ENCODE measurements at places on chromosomes 3 and 15. TPM values are rescaled to one million over a fixed set of nuclear protein-coding genes. Genes with fewer than 3 reads are reported as not detected.

The B3GNT5 gene
- 21.6 TPM for total RNA-seq

The HOMER2 gene
- total RNA-seq, result 28.6 TPM

The INKA1 gene
- total RNA-seq, result 1.6 TPM

The WDR48 gene
- total RNA-seq, result 12.8 TPM

The LRTM1 gene
- not detected for total RNA-seq

The OIP5 gene
- total RNA-seq, result 37.5 TPM

The PIF1 gene
- total RNA-seq, result 15.3 TPM

The SLC9A9 gene
- total RNA-seq, result 1.5 TPM

The PP2D1 gene
- total RNA-seq, result not detected

The MESP2 gene
- total RNA-seq, result not detected

The CYP11A1 gene
- 0.87 TPM for total RNA-seq

The PRTG gene
- total RNA-seq, result 3.3 TPM

The HCLS1 gene
- 55.1 TPM for total RNA-seq

The PRSS50 gene
- total RNA-seq, result not detected

The CASR gene
- total RNA-seq, result not detected

The CHRNA5 gene
- 9.2 TPM for total RNA-seq

The TARS3 gene
- total RNA-seq, result 10.9 TPM

The PPARG gene
- total RNA-seq, result 2.6 TPM

The LRRC31 gene
- total RNA-seq, result not detected

The CKMT1B gene
- total RNA-seq, result 0.20 TPM

The GOLGA6L10 gene
- total RNA-seq, result 0.31 TPM

The AADACL2 gene
- total RNA-seq, result not detected

The SLC28A1 gene
- total RNA-seq, result not detected

The ACKR2 gene
- total RNA-seq, result not detected

Data from HT1080 (cell line).